DMS53 (cell line): ENCODE measurements at places on chromosomes 11 and 22.

- no peak for DNase-seq
Measured at GRCh38 chr11:17745023-17745772, 10.6 kb downstream of the KCNC1 start.

GRCh38 chr11:46044601-46045000, 76.7 kb downstream of the PHF21A start:
- DNase-seq = no peak

GRCh38 chr11:83299681-83300080, 13.5 kb upstream of the CCDC90B start:
- no peak for DNase-seq

- peak; percentile 17 for DNase-seq
Measured at GRCh38 chr11:119578521-119579191, 150.3 kb downstream of the NECTIN1 start.

GRCh38 chr11:114924042-114924441, 245.7 kb downstream of the NXPE2 start:
- peak; percentile 30 for DNase-seq

DNA sequence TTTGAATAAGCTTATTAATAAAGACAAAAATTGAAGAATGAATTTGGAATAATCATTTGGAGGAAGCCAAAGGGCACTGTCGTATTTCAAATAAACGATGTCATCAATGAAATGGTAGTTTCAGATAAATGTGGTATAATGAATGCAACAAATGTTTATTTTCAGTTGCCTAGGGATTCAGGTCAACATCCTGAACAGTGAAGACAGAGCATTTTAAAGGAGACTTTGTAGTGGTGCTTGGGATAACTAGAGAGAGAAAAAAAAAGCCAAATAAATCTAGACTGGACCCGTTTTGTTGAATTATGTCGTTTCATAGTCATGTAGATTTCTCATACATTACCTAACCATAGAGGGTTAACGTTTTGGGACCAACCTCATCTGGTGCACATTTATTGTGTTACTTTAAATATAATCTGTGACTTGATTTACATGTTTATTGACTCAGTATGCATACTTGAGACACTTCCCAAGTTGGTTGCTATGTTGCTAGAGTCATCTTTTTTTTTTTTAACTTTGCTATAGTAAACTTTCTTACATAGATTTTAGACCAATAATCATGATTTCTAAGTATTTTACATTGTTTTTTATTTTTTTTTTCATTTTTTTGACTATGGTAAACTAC, 111.1 kb downstream of the NCAM1 start:
- peak; percentile 25 for DNase-seq

DNA sequence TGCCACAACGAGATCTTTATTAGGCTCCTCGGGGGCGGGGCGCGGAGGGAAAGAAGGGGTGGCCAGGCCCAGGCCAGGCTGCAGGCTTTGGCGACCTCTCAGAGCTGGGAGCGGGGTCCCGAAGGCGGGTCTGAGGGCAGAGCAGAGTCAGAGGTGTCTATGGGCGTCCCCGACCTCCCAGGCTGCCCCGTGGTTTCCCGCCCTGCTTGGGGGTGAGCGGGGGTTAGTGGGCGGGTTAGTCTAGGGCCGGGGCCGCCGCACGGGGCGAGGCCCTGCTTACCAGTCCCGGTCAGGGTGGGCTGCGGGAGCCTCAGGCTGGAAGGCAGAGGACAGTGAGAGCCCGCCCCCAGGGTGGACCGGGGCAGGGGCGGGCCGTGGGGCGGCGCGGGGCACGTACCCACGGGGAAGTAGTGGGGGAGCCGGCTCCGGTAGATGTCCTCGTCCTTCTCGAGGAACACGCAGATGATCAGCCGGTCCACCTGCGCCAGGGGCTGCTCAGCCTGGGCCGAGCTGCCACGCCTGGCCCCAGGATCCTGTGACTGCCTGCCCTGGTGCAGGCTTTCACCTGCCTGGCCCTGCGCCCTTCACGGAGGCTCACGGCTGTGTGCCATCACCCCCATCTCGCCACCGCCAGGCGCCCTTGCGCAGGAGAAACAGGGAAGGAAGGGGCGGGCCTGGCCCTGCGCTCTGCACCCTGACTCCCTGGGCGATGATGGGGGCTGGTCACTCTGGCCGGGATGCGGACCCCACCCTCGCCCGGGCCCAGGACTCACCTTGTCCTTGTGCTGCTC, 12.5 kb downstream of the OTUB1 start:
- no peak for DNase-seq

DNA sequence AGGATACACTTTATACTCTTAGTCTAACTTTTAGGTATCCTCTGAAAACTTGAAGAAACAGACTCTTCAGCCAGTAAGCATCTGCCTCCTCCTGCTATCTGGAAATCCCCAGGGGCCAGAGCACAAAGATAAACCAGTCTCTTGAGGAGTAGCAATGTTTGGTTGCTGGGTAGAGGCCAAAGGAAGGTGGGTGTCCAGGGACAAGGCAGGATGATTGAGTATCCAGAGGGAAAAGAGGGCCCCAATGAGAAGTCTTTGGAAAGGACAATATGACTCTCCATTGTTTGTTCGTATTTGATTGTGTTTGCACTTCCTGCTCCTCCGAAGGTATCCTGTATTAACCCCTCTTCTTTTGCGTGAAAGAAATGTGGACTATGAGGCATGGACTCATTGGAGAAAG, 4.8 kb upstream of the OR52I1 start:
- DNase-seq = peak; percentile 37
